Activated T-cell treated with anti-CD3 and anti-CD28 coated beads, Interleukin-2, amount 50 U/mL, for 1 hour (primary cell): ENCODE measurements at places on chromosomes 7 and 10.

DNA sequence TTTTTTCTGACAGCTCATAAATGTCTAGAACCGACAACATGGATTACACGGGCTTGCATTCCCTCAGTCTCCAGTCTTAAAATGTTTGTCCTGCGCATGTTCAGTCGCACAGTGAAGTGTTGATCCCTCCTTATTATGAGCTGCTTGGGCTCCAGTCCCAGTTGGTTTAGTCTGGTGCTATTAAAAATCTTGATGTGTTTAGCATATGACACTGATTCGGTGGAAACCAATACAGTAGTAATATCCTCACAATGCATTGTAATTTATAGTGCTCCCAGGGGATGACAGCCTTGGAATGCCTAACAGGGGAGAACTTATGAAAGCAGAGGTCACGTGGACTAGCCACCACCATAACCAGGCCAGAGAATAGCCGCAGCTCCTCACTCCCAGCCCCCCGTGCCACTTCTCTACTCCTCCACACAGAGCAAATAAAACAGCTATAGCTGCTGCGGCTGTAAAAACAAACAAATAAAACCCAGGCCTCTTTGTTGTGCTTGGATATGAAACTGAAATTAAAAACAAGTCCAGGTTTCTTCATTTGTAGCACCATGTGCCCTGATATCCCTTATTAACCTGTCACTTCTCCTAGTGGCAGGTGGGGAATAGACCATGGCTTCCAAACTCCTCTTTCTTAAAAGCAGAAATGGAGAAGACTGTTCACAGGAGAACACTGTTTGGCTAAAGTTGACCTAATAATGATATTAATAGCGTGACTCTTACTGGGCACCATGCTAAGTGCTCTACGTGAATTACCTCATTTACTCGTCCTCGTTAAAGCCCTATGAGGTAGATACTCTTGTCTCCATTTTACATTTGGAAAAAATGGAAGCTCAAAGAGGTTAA is 7.7 kb downstream of the DPCD start:
- DNase-seq = no peak

- DNase-seq = no peak
Observed at GRCh38 chr7:96774358-96774757, 64.7 kb upstream of the SEM1 start.

DNA sequence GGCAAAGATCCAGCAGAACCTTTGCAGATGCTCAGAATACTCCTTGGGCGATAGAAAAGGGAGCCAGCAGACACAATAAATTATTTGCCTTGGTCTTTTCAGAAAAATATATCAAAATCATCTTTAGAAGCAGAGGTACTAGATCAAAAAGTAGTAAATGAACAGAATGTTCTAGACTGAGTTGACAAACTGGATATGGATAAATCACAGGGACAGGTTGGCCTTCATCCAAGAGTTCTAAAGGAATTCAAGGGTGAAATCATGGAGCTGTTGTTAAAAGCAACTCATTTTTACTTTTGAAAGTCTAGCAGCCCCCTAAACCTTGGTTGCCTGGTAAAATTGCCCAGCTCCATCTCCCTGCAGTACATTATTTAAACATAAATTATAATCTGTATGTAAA is 99.1 kb downstream of the PLCE1 start:
- DNase-seq = no peak

GRCh38 chr10:66457629-66458028 is 468.2 kb upstream of the LRRTM3 start:
- DNase-seq = no peak

- DNase-seq = no peak
Observed at GRCh38 chr10:11147722-11148121, 130.1 kb downstream of the CELF2 start.

GRCh38 chr10:105291571-105291970 is 650.5 kb downstream of the SORCS3 start:
- no peak for DNase-seq
